ENCODE measurements at places on chromosomes 12 and 14.

GRCh38 chr12:42267413-42268190 is 29.6 kb upstream of the YAF2 start:
- no peak for DNase-seq

GRCh38 chr12:91633734-91634357 is 451.2 kb upstream of the DCN start:
- no peak for DNase-seq

DNA sequence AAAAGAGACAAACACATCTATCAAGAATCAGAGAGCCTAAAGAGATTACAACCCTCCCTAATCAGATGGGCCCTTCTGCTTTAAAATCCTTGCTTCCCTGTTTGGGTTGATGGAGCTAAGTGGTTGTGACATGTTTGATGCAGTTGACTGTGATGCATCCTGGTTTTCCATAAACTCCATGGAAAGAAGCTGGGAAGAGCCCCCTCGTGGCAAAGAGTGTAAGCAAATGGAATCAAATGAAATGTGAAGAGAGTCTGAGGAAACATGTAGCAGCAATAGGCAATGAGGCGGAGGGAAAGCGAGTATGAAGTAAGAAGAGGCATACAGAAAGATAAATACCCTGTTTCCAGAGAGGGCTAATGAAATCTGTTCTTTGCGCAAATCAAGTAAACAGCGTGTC is 70.4 kb upstream of the SLCO1C1 start:
- peak; percentile 63 for DNase-seq

DNA sequence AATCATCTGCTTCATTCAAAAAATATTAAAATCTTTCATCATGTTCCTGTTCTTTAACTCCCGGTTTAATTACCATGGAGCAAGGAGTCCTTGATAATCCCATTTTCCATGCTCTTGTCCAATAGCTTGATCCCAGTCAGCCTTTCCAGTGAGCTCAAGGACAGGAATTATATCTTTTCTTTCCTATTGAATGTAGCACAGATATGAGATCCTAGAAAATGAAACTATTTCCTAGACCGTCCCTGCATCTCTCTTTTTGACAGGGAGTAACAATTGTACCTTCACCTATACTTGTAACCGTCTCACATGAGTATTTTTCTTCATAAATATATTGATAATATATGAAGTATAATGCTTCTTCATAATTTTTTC is 35.6 kb downstream of the PIK3C2G start:
- peak; percentile 13 for DNase-seq

- DNase-seq, result peak; percentile 62
Measured at GRCh38 chr12:68871921-68872320, 61.0 kb downstream of the CPM start.

DNA sequence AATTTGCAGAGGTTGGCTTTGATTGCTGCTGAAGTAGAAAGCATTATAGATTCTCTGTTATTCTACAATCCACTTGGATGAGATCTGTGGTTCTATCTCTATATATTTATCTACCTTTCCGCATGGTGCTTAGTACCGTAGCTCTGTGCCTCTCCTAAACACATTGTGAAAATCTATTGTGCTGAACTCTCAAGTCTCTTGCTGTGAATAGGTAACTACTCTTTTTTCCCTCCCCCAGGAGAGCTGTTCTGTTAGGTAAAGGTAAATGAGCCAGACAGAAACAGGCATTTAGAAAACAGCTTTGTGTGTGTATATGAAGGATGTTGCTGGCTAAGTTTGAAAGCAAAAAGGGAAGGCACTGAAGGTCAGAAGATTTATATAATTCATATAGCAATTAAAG is 112.6 kb downstream of the BRMS1L start:
- no peak for DNase-seq

GRCh38 chr12:86134561-86134960 is 121.6 kb downstream of the MGAT4C start:
- DNase-seq, result peak; percentile 7

DNA sequence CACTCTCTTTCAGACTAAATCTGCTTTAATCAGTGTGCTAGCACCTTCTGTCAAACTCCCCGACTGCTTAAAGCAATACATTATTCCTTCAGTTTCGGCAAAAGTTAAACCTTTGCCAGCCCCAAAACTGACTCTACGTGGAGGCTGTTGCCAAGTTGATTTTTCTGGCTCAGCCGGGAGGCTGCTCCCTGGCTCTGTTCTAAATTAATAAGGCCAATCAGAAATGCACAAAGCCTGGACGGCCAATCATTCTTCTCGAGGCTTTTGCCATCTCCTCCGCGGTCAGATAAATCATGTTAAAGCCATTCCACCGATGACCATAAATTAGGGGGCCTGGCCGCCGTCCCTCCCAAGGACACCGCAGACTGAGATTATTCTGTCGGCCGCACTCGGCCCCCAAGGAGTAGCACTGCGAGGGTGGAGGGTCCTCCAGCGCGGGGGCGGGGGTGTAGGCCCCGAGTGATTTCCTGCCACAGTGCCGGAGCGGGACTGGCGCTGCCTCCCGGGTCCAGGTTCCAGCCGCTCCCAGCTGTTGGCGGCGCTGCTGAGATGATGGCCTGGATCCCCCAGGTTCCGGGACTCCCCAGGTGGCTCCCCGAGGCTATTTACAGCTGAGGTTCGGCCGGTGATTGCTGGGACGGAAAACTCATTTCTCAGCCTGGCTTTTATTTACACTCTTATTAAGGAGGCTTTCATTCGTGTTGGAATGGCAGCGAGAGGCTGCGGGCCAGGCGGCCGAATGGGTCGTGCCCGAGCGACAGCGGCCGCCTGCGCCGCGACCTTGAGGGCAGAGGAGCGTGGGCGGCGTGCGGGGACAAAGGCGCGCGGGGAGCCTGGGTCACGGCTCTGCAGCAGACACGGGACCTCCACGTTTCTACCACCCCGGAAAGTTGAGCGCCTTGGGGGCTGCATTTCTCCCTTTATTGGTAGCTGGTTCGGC is 165.1 kb downstream of the MON2 start:
- peak; percentile 84 for DNase-seq

GRCh38 chr14:30657606-30658163 is 35.6 kb downstream of the SCFD1 start:
- peak; percentile 25 for DNase-seq

DNA sequence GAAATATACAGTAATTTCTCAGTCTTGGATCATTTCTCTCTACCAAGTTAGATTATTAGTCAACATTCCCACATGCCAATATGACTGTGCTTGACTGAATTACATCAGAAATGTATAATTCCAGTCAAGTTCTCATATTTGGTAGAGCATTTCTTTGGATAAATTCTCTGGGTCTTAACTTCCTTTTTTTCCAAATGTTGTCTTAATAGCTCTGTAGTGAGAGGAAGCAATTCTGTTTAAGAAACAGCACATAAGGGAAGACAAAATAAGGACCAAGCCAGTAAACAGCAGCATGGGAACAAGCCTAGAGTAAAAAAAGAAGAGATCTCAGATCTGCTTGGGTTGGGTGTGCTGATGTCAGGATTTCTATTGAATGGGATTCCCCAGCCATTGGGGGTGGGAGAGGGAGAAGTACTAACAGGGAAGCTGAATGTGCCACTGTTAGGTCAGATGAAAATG is 14.2 kb upstream of the DYRK2 start:
- no peak for DNase-seq

DNA sequence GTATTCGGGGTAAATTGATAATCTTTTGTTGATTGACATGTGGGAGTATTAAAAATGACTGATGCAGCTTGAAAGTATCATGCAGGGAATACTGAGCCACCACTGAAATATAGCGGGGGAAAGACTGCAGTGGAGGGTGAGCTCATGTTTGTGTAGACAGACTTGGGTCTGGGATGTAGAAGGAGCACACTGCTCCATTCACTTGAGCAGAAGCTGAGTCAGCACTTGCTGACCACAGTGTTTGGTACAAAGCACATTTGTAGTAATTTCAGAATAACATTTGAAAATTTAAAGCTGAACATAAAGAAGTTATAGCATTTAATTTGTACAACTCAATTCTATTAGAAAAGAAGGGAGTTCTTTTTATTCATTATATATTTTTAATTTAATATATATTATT is 304.3 kb upstream of the PRICKLE1 start:
- DNase-seq, result no peak

- no peak for DNase-seq
Measured at GRCh38 chr12:104436790-104437189, 20.0 kb upstream of the CHST11 start.

- peak; percentile 25 for DNase-seq
Measured at GRCh38 chr12:31370531-31371255, 44.7 kb upstream of the SINHCAF start.

- DNase-seq, result no peak
Measured at GRCh38 chr12:23236066-23236780, 611.3 kb downstream of the ETNK1 start.

GRCh38 chr12:42281278-42281677 is 43.2 kb upstream of the YAF2 start:
- DNase-seq, result no peak

- DNase-seq, result peak; percentile 13
Measured at GRCh38 chr14:71202881-71203280, 295.6 kb downstream of the PCNX1 start.

DNA sequence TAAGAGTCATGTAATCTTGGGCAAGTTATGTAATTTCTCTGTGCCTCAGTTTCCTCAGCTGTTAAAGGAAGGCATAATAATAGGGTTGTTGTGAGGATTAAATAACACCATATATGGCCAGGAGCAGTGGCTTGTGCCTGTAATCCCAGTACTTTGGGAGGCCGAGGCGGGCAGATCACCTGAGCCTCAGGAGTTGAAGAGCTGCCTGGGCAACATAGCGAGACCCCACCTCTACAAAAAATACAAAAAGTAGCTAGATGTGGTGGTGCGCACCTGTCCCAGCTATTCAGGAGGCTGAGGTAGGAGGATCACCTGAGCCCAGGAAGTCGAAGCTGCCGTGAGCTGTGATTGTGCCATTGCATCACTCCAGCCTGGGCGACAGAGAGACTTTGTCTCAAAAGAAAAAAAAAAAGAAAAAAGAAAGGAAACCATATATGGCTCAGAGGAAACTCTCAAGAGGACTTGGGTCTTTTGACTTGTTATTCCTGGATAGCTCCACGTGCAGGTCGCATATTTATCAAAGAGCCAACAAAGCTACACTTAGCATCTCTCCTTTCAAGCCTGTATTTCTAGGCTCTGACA is 6.9 kb downstream of the GPRC5A start:
- DNase-seq, result no peak

Data from cardiac fibroblast (primary cell).